ENCODE measurements at places on chromosomes 2 and 18.

GRCh38 chr18:23227726-23228070 lies 92.4 kb downstream of the CABLES1 start:
- DNase-seq, result no peak

GRCh38 chr2:186294248-186294888 lies 191.7 kb upstream of the ZC3H15 start:
- DNase-seq, result no peak

DNA sequence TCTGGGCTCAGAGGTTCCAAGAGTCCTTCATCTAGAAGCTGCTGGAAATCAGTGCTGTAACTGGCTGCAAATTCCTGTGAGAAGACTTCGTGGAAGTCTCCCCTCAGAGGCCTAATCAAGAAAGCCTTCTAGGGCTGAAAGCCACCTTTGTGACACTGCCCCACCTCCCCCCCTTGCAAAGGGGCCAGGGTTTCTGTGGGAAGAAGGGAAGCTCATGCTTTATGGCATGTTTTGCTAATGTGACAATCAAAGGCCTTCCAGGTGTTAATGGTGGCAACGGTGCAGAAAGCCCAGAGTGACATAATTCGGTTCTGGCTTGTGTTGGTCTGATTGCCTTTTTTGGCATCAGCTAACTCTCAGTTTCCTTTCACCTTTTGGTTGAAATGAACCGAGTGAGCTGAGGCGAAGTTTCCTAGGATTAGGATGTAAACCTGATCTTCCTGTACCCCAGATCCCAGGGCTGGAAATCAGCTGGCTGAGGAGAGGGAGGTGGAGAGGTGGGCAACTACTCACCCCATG lies 126.9 kb upstream of the TRIB2 start:
- no peak for DNase-seq

DNA sequence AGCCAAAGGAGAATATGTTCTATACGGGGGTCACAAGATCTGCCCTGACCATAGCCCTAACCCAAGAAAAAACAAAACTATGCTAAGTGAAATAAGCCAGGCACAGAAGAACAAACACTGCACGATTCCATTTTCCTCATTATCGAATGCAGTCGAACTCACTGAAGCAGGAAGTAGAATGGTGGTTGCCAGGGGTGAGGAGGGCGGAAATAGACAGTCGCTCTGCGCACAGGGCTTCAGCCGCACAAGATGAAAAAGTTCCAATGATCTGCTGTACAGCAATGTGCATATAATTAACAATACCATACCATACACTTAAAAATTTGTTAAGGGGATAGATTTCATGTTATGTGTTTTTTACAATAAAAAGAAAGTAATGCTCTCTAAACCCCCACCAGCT lies 257.7 kb downstream of the TXNL1 start:
- no peak for DNase-seq

- DNase-seq, result no peak
Measured at GRCh38 chr2:236774171-236774570, 204.5 kb downstream of the ACKR3 start.

GRCh38 chr2:113886479-113887008 lies 3.3 kb upstream of the ACTR3 start:
- no peak for DNase-seq

DNA sequence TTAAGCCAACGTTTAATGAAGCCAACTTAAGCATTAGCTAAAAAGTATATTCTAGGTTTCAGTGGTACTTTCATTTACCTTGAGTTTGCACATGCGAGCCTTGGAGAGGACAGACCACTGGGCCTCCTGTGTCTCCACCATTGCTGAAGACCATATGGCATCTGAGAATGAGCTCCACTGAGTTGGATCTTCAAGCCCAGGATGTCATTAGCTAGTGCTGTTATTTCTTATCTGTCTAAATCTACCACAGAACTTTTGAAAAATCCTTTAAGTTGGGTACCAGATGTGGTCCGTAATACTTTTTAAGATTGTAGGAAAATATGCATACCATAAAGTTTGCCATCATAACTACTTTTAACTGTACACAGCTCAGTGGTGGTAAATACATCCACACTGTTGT lies 161.8 kb downstream of the NCK2 start:
- DNase-seq, result no peak

DNA sequence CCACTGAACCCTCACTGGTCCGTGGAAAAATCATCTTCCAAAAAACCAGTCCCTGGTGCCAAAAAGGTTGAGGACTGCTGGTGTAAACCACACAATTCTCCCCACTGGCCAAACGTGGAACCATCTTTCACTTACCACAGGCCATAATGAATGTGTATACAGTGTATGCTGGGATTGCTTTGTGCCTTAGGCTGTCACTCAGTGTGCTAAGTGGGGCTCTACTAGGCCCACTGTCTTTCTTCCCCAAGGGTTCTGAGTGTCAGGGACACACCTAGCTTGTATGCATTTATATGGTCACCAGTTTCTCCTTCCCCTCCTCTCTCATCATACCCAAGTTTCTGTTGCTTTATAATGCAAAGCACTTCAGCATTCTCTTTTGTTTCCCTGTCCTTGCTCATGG lies 27.2 kb downstream of the SCYGR8 start:
- DNase-seq, result no peak

Measured in activated T-helper 1 cell treated with anti-CD3 and anti-CD28 coated beads, Interleukin-2, amount 50 U/mL, for 16 hours (primary cell).